ENCODE measurements at places on chromosomes 6 and 20.

- DNase-seq = no peak
Observed at GRCh38 chr6:17972978-17973622, 14.3 kb downstream of the KIF13A start.

GRCh38 chr20:43925215-43925614 is 10.6 kb downstream of the TOX2 start:
- DNase-seq = no peak

- DNase-seq = no peak
Observed at GRCh38 chr20:4047614-4048013, 32.3 kb upstream of the RNF24 start.

DNA sequence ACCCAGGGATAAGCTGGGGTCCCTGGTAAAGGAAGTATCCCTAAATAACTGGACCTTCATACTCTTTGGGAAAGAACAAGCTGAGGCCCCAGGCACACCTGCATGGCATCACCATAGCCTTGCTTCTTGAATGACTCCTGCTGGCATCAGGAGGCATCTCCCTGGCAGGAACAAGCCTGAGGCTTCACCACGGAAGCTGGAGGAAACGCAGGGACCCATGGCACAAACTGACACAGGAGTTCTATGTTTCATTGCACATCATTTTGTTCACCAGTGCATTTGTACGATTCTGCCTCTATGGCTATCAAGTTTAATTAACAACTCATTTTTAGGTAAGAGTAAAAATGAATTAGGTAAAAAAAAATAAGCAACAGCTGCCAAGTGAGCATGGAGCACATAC is 619 bp upstream of the PDE7B start:
- no peak for DNase-seq

- no peak for DNase-seq
Observed at GRCh38 chr6:140661691-140662090, 1287.2 kb upstream of the CITED2 start.

DNA sequence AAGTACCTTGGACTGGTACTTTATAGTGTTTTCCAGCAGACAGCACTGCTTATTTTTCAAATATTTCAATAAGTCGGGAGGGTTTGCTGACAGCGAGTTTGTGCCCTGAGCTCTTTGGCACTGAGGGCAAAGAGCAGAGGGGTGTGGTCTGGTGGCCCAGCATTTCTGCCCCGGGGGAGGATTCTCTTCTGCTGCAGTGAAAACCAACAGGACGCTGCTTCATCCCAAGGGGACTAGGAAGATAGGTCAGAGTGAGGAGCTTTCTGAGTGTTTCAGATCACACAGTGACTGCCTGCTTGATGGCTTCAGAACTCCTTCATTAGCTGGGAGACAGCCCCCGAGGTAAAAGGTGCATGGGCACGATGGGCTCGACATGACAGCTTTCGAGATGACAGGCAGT is 8.6 kb downstream of the ULBP2 start:
- DNase-seq = no peak

- DNase-seq = no peak
Observed at GRCh38 chr6:149935246-149935645, 6.6 kb upstream of the ULBP2 start.

DNA sequence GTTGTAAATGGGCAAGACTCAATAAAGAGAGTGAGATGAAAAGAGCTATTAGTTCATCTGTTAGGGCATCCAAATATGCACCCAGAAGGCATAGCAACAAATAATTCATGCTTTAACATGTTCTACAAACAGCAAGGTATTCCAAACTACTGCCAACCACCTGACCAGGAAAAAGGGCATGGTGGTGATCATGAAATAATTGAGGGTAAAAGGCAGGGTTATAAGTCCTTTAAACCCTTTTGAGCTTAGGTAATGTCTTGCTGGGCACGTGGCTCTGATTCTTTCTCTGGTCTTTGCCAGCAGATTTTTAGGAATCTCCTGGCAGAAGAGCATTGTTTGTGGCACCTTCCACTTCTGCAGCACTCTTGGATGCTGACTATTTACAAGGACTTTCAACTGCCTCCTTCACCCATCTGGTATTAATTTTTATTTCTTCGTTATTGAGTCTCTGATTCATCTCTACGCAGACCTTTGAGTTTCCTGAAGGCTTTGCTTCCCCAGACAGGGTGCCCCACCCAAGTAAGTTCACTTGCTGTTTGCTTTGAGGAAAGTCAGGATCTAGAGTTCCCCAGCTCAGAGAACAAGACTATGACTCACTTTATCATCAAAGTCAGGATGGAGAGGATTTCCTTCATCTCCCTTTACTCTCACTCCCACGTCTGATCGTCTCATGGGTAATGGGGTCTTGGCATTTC is 83.4 kb upstream of the NEDD9 start:
- no peak for DNase-seq

- DNase-seq = no peak
Observed at GRCh38 chr20:57401565-57401918, 10.3 kb downstream of the RBM38 start.

DNA sequence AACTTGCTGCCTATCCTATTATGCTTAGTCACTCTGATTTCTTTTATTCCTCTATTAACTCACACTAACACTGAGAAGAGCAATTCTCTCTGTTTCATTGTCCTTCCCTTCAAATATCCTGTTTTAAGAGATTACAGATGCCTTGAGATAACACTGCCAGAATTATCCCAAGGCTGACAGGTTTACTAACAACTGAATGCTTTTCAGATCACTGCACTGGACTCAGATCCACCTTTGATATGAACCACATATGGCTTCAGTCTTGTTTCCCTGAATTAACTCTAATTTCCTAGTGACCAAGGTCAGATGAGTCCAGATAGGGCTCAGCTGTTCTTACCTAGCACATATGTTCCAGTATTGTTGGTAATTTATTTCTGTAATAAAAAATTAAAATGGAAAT is 633.1 kb downstream of the GRIK2 start:
- no peak for DNase-seq
